NCI-H1048 (cell line): ENCODE measurements at places on chromosomes 12 and 14.
A peak's percentile ranks its signal among the peaks of the same experiment; 100 is the strongest.

DNA sequence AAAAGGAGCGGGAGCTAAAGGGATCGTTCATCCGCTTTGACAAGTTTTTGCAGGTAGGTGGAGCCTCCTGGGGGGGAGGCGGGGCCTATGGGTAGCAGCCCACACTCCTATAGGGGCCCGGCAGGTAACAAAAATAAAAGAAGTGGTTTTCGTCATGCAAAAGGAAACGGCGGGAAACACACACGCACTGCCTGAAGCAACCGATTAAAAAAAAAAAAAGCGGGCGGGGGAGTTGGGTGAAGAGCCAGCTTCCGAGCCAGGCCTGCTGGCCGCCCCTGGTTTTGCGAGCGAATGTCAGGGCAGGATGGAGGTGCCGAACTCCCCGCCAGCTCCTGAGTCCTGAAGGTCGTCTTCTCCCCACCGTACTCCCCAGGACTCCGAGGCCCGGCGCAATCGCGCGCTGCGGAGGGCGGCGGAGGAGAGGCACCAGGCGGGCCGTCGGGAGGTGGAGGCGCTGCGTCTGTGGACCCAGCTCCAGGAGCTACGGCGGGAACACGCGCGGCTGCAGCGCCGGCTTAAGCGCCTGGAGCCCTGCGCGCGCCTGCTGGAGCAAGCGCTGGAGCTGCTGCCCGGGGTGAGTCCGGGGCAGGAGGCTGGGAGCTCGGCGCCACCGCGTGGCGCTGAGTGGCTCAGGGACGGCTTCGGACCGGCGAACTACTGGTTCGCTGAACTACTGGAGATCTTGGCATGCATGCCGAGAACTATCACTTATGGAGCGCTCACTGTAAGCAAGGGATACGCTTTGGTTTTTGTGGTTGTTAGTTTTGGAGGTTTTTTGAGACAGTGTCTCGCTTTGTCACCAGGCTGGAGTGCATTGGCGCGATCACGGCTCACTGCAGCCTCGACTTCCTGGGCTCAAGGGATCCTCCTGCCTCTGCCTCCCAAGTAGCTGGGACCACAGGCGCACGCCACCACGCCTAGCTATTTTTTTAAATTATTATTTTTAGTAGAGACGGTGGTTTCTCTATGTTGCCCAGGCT, 3.6 kb downstream of the CFAP73 start:
- DNase-seq: peak; percentile 65

DNA sequence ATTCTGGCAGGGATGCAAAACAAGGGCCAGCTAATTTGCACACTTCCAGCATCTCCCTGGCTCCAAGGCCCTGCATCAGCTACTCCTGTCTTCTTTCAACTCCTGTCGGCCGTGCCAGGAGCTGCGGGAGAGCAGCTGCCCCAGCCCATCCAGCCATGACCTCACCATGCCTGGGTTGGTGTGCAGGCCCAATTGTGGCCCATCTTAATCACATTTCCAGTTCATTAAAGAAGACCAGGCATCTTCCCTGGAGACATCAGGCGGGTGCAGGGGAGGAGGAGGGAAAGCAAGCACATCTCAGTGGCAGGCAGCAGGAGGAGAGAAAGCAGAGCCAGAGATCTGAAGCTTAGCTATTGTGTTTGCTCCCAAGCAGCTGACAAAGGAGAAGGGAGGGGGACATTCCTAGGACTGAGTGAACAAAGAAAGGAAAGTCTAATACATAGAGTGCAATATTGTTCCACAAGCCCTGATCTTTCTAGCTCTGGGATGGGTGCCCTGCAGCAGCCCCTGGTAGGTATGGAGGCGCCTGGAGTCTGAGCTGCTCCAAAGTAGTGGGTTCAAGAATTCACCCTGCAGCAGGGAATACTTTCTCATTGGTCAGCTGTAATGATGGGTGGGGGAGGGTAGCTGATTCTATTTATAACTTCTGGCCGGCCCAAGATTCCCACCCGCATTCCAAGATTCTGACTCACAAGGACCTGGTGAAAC, 40.1 kb downstream of the VWF start:
- DNase-seq: no peak

DNA sequence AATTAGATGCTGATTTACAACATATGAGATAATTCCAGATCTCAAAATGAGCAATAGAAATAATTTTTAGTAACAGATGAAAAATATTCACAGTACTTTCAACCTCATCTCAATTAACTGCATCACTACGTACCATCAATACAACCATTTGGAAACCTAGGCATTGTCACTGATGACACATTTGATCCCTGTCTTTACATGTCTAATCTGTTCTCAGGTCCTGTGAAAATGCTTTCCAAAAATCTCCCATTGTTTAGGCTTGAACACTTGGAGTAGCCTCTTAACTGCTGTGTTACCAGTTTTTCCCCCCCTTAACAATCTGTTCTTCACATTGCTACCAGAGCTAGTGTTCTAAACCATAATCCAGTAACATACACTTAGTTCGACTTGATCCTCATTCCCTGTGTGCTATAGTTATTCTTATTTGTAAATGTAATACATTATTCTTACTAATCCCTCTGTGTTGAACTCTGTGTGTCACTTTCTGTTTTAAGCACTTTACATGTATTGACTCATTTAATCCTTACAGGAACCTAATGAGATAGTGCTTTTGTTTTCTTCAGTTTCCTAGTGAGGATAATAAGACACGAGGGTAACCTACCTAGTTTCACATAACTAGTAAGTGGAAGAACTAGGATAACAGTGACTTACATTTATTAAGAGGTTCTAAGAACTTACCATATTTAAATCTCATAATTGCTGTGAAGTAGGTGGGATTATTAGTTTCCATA, 41.7 kb downstream of the LARP4 start:
- no peak for DNase-seq

- DNase-seq: no peak
Measured at GRCh38 chr12:20557096-20557495, 138.0 kb upstream of the SLCO1C1 start.

- DNase-seq: no peak
Measured at GRCh38 chr12:121114019-121114639, 18.5 kb upstream of the P2RX7 start.

GRCh38 chr12:89840162-89840922, 131.7 kb upstream of the ATP2B1 start:
- DNase-seq: no peak

GRCh38 chr14:75724414-75725204, 63.6 kb downstream of the TTLL5 start:
- DNase-seq: no peak

DNA sequence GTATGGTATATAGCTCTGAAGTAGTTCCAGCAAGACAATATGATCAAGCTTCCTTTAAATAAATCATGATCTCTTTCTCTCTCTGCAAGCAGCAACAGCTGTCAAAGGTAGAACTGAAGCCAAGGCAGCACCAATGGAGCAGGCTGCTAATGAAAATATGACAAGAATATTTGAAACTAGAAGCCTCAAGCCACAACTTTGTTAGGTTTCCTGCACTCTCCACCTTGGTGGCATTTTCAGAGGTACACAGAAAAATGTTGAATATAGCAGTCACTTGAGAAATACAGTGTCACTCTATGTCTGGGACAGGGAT, 43.8 kb upstream of the PSMA6 start:
- no peak for DNase-seq

- DNase-seq: no peak
Measured at GRCh38 chr14:31230573-31230958, 23.0 kb upstream of the HECTD1 start.
